ENCODE measurements at places on chromosomes 3 and 15. TPM values are rescaled to one million over a fixed set of nuclear protein-coding genes. Genes with fewer than 3 reads are reported as not detected.

PTPRG gene
- polyA plus RNA-seq = 70.4 TPM

ROBO1 gene
- 8.3 TPM for polyA plus RNA-seq

GRM7 gene
- polyA plus RNA-seq = 55.7 TPM

PTH1R gene
- polyA plus RNA-seq = 2.5 TPM

SLC38A3 gene
- polyA plus RNA-seq = 4.2 TPM

SMCO1 gene
- polyA plus RNA-seq = 1.5 TPM

SI gene
- polyA plus RNA-seq = not detected

CDCP1 gene
- 0.09 TPM for polyA plus RNA-seq

RPP14 gene
- polyA plus RNA-seq = 14.9 TPM

Measured in Purkinje cell (primary cell).